ENCODE measurements at places on chromosomes 3 and 15.

GRCh38 chr3:133478624-133479023, 78.8 kb downstream of the BFSP2 start:
- no peak for DNase-seq

GRCh38 chr3:146465693-146466465, 3.5 kb downstream of the PLSCR2 start:
- DNase-seq: no peak

- DNase-seq: no peak
Observed at GRCh38 chr3:168990134-168990533, 673.4 kb downstream of the MECOM start.

DNA sequence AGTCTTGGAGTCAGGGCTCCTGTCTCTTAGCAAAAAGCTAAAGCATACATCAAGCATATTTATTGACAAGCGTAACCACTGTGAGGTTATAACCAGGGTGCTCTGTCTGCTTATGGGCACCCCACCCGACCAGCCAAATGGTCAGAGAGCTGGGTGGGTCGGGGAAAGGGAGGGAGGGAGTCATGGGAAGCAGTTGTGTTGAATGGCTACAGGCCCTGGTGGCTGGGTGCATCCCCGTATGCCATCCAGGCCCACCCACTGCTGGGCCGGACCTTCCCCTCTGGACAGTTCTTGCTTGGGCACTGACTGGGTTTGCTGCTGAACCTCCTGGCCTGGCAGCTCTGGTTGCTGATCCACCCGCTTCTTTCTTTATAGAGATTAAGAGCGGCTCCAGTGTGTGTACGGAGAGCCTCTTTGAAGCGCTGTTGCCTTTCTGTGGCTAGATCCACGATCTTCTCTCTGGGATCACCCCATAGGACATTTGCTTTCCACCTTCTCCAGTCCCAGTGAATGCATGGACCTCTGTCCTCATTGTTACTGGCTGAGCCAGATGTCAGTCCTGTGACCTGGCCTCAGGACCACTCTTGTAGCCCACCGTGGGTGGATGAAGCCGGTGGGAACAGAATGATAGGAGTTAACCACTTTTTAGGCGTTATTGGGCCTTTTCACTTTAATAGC, 59.6 kb downstream of the SMAD3 start:
- DNase-seq: no peak

GRCh38 chr15:95973566-95974256, 356.8 kb upstream of the NR2F2 start:
- no peak for DNase-seq

Data from anterior cingulate cortex (tissue), 58 donors.